Left cardiac atrium (tissue), 4 donors: ENCODE measurements at places on chromosomes 6 and 20. TPM values are rescaled to one million over a fixed set of nuclear protein-coding genes. Genes with fewer than 3 reads are reported as not detected.

DNA sequence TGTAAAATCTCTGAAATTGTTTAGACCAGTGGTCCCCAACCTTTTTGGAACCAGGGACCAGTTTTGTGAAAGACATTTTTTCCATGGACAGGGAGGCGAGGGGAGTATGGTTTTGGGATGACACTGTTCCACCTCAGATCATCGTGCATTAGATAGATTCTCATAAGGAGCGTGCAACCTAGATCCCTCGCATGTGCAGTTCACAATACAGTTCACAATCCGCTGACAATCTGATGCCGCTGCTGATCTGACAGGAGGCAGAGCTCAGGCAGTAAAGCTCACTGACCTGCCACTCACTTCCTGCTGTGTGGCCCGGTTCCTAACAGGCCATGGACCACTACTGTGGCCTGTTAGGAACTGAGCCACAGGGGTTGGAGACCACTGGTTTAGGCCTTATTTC is 115.2 kb downstream of the EPM2A start:
- no peak for DNase-seq

- no peak for DNase-seq
These were observed 45.2 kb upstream of the TMEM217 start for GRCh38 chr6:37303091-37303660.

- no peak for DNase-seq
These were observed 1334.0 kb upstream of the CITED2 start for GRCh38 chr6:140708441-140708840.

DNA sequence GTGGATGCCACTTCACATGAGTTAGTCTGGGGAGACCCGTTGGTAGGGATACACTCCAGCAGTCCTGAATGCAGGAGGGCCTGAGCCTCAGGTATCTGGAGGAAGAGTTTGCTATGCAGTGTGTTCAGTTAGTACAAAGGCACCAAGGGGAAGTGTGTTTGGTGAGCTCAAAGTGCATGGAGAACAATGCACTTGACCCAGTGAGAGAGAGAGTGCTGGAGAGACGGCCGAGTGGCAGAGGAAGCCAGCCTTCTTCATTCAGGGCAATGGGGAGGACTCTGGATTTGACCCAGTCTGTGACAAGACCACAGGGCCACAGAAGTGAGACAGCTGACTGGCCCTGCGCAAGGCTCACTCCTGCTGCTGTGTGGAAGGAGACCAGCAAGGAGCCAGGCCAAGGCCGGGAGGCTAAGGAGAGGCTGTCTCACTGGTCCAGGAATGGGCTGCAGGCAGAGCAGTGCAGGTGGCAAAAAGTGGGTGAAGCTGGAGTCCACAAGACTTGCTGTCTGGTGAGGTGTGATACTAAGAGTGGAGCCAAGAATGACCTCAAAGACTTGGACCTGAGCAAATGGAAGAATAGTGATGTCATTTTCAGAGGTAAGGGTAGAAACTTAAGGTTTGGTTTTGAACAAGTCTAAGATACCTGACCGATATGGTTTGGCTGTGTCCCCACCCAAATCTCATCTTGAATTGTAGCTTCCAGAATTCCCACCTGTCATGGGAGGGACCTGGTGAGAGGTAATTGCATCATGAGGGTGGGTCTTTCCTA is 38.0 kb downstream of the PDE10A start:
- no peak for DNase-seq

DNA sequence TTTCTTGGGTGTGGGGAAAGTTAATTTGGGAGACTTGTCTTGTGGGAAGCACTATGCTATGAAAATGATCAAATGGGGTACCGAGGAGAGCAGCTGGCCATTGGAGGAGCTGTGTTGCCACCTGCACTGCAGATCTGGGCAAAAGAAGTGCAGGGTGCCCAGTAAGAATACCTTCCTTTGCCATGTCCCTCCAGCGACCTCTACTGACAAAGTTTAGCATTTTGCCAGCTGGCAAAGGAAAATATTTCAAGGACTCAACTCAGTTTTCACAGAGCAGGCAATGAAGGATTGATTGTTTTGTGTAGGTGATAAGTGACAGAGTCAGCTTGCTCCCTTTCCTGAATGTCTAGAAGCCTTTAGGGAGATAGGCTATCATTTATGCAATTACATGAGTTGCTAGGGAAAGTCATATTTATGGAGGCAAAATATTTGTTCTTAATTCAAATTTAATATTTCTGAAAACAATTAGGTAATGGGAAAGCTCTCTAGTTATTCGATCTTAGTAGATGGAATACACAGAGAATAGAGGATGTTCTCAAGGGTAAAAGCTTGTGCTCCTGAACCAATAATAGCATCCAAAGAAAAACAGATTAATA is 118.4 kb downstream of the FARS2 start:
- no peak for DNase-seq

- DNase-seq, result no peak
These were observed 5.2 kb upstream of the ZFAND3 start for GRCh38 chr6:37814374-37814773.

DNA sequence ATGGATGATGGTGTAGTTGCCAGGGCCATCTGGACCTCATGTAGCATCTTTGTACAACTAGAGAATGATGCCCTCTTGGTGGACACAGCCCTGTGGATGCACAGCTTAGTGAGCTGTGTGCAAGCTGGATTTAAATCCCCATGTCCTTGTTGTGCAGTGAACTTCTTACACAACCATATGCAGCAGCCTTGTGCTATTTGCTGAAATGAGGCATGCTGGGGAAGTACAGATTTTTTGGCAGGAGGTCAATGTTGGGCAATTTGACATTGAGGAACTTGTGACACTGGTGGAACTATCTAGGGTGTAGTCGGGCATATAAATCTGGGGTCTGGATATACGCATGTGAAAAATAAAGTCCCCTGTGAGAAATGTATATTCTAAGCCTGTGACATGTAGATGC is 5.8 kb upstream of the CDC5L start:
- no peak for DNase-seq

- DNase-seq, result no peak
These were observed 164.2 kb upstream of the TOP1 start for GRCh38 chr20:40864470-40864869.

DNA sequence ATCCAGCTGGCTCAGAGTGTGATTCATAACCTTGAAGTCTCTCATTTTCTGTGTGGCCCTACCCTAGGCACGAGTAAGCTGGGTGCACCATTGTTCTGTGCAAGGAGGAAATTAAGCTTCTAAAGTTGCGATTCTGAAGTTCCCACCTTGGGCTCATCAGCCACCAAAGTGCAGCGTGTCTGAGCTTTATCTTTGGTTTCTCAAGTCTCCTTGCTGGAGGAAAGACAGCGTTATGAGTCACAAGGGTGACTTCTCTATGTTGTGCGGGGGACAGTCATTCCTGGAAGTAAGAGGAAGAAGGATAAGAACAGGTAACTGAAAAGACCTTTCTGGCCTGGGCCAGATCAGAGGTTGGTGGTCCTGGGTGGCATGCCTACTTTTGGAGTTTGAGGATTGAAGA is 16.8 kb downstream of the MRAP2 start:
- DNase-seq, result no peak

DNA sequence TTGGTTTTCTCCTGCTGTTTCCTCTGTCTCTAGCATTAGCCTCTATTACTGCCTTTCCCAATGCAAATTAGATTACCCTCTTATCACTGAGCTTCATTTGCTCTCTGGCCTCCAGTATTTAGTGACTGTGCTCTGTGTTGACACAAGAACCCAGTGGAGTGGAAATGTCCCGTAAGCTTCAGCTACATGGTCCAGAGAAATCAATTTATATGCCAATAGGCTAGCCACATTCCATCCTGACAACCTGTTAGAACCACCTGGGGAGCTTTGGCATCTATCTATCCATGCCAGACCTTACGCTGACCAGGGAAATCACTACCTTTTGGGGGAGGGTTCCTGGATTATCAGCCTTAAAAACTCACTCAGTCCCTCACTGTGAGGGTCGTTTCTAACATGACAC is 459.6 kb downstream of the UTRN start:
- no peak for DNase-seq

DNA sequence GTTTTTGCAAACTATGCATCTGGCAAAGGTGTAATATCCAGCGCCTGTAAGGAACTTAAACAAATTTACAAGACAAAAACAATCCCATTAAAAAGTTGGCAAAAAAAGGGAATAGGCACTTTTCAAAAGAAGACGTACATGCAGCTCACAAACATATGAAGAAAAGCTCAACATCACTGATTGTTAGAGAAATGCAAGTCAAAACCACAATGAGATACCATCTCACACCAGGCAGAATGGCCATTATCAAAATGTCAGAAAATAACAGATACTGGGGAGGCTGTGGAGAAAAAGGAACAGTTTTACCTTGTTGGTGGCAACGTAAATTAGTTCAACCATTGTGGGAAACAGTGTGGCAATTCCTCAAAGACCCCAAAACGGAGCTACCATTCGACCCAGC is 54.2 kb downstream of the TSBP1 start:
- DNase-seq, result no peak

DNA sequence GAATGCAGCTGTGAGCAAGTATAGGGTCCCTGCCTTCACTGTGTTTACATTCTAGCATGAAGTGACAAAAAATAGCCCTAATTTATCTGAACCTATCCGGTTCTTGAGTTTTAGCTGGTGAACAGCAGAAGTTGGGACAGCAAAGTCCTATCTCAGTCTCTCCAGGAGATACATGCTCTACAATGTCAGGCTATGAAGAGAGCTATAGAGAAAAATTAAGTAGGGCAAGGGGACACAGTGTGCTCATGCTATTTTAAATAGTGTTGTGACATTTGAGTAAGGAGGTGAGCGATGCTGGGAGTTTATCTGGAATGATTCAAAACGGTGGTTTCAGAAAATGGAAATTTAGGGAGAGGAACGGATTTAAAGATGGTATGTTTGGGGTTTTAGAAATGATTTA is 20.4 kb downstream of the SRPK1 start:
- no peak for DNase-seq

- DNase-seq, result no peak
These were observed 121.0 kb downstream of the BTBD9 start for GRCh38 chr6:38518511-38519304.

DNA sequence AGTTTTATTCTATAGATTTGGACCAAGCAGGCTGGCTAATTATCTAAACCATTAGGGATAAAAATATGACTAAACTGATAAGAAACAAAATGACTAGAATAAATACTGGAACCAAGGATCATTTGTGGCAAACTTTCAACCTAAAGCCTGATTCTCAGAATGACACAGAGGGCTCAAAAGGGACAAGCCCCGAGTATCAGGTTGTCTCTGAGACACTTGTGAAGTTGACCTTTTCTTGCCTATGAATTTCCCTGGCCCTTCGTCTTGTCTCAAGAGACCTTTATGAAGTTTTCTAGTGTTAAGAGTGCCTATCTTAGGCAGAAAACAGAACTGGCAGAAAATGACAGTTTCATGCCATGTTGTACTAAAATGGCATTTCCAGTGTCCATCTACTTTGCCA is 68.3 kb downstream of the IMPG1 start:
- DNase-seq, result no peak

GRCh38 chr6:10962673-10963072 is 75.8 kb downstream of the SYCP2L start:
- DNase-seq, result no peak

DNA sequence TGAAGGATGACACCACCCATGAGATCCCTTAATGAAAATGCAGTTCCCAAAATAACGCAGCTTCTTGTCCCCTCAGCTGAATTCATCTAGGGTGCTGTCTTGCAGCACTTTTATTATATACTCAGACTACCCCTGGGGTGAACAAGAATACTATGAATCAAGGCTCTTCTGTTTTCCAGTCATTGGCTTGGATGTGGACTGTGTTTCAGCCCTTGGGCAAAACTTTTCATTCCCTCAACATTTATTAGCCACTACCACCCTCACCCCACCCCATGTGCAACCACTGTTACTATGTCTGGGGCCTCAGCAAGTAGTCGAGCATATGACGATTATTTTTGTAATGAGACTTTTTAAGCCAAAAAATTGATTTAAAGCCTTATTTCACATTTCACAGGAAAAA is 319.2 kb upstream of the PLN start:
- no peak for DNase-seq

GRCh38 chr6:38119516-38119915 is 300.0 kb downstream of the ZFAND3 start:
- DNase-seq, result no peak

GRCh38 chr20:49712996-49713752 is 504 bp downstream of the B4GALT5 start:
- DNase-seq, result peak; percentile 57

GRCh38 chr6:144681334-144681733 is 396.2 kb downstream of the UTRN start:
- DNase-seq, result no peak

GRCh38 chr6:21103626-21104224 is 489.8 kb upstream of the SOX4 start:
- DNase-seq, result no peak

- no peak for DNase-seq
These were observed 339.1 kb downstream of the BTBD3 start for GRCh38 chr20:12256806-12257205.

PLA2G7 gene
- total RNA-seq, result 0.32 TPM

CDH4 gene
- 0.06 TPM for total RNA-seq

RRAGD gene
- 89.5 TPM for total RNA-seq

DAAM2 gene
- total RNA-seq, result 15.8 TPM

CST7 gene
- 2.7 TPM for total RNA-seq

RAB32 gene
- 12.5 TPM for total RNA-seq

SMIM8 gene
- 14.6 TPM for total RNA-seq

MYL9 gene
- 1,946 TPM for total RNA-seq

LTA gene
- not detected for total RNA-seq

MCUR1 gene
- total RNA-seq, result 25.9 TPM

RIPOR3 gene
- 3.3 TPM for total RNA-seq

XKR7 gene
- not detected for total RNA-seq
